ENCODE measurements at places on chromosomes 12 and 14.

- DNase-seq: no peak
Measured at GRCh38 chr12:113204804-113205203, 16.5 kb upstream of the TPCN1 start.

DNA sequence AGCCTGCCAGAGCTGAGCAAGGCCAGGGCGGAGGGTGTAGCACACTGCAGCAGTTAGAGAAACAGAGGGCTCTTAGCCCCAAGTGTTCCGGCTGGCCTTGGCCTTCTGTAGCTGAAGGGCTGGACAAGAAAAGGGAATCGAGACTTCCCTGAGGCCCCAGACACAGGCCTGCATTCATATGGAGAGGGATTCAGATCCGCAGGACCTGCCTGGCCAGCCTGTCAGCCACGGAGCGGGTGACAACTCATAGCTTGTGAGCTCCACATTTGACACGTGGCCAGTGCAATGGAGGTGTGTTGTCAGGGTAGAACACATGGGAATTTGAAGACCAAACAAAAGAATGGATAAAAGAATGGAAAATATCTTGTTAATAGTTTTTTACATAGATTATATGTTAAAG is 182.2 kb upstream of the GSC start:
- no peak for DNase-seq

- no peak for DNase-seq
Measured at GRCh38 chr14:38522724-38523123, 266.8 kb upstream of the CLEC14A start.

- DNase-seq: no peak
Measured at GRCh38 chr12:113289361-113289760, 45.5 kb downstream of the SLC8B1 start.
